ENCODE measurements at places on chromosomes 1 and 21. TPM values are rescaled to one million over a fixed set of nuclear protein-coding genes. Genes with fewer than 3 reads are reported as not detected.

Gene RNF186
- polyA plus RNA-seq, result 18.8 TPM

DNA sequence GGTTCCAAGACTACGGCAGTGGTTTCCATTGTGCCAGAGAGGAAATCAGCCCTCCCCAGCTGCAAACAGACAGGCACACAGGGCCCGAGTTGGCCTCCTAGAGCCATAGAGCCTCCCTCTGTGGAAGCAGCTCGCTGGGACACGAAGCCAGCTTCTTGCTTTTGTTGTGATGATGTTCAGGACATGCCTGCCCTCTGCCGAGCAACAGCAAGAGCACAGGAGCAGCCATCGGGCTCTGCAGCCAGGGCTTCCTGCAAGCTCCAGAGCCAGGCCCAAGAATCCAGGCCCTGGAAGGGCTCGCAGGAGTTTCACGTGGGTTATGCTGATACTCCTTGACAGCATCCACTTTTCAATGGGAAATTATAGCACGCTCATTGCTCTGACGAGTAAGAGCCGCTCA lies 18.5 kb downstream of the NPHP4 start:
- no peak for DNase-seq

- no peak for DNase-seq
Measured at GRCh38 chr1:12153181-12153785, 13.5 kb upstream of the TNFRSF1B start.

DNA sequence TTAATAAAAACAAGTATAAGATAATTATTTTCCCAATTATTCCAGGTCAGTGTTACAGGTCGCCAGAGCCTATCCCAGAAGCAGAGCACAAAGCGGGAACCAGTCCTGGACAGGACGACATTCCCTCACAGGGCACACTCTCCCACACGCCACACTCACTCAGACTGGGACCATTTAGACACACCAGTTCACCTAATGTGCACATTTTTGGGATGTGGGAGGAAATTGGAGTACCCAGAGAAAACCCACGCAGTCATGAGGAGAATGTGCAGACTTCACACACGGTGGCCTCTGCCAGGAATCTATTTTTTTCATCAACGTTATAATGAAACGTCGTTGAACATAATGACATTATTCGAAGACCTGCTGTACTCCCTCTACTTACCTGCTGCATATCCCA lies 20.5 kb upstream of the NRDC start:
- no peak for DNase-seq

- no peak for DNase-seq
Measured at GRCh38 chr1:33932871-33933270, 69.0 kb downstream of the HMGB4 start.

Data from large intestine (tissue), 12 donors.